Mesendoderm (in vitro differentiated cells): ENCODE measurements at places on chromosomes 7 and 10.
A peak's percentile ranks its signal among the peaks of the same experiment; 100 is the strongest.

- no peak overlapping the region for H3K27ac ChIP-seq
- no peaks in the 10 kb centered on the region for H3K36me3 ChIP-seq
- H3K27me3 ChIP-seq, result no peaks in the 10 kb centered on the region
- H3K4me3 ChIP-seq, result no peak overlapping the region
- no peak for DNase-seq
- H3K4me1 ChIP-seq, result peaks cover 3% of the 10 kb centered on the region
Observed at GRCh38 chr7:116781584-116781983, 80.8 kb upstream of the CAPZA2 start.

- no peaks in the 10 kb centered on the region for H3K36me3 ChIP-seq
- no peaks in the 10 kb centered on the region for H3K4me1 ChIP-seq
- no peak overlapping the region for H3K4me3 ChIP-seq
Observed at GRCh38 chr7:30973791-30974604, 10.2 kb downstream of the GHRHR start.

GRCh38 chr10:65751218-65751617 lies 1174.6 kb upstream of the LRRTM3 start:
- no peaks in the 10 kb centered on the region for H3K4me1 ChIP-seq
- no peaks in the 10 kb centered on the region for H3K36me3 ChIP-seq
- H3K27ac ChIP-seq, result no peak overlapping the region
- H3K4me3 ChIP-seq, result no peak overlapping the region
- no peaks in the 10 kb centered on the region for H3K27me3 ChIP-seq

DNA sequence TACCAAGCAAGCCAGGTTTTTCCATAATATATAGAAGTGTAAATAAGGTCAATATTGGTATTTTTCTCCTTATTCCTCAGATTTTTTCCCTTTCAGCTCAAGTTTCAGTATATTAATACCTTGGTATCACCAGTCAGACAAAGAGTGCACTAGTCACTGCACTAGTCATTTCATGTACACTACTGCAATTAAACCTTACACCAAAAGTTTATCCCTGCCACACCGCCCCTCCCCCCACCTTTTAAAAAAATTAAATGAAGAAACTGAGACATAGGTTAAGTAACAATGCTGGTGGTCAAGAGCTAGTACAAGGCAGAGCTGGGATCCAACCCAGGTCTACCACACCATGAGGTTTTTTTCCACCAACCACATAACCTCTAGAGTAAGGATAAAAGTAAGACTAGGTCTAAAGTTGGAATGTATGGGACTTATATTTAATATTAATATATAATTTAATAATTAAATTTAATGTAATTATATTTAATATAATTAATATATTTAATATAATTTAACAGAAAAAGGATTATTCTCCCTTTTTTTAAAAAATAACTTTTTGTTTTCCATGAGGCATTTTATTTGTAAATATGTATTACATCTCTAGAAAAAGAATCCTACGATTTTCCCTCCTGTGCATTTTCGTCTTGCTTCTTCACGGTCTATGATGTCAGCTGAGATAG lies 68.5 kb downstream of the NT5C2 start:
- no peaks in the 10 kb centered on the region for H3K27me3 ChIP-seq
- no peak overlapping the region for H3K4me3 ChIP-seq
- DNase-seq, result no peak
- H3K4me1 ChIP-seq, result peaks cover 2% of the 10 kb centered on the region
- no peaks in the 10 kb centered on the region for H3K36me3 ChIP-seq

DNA sequence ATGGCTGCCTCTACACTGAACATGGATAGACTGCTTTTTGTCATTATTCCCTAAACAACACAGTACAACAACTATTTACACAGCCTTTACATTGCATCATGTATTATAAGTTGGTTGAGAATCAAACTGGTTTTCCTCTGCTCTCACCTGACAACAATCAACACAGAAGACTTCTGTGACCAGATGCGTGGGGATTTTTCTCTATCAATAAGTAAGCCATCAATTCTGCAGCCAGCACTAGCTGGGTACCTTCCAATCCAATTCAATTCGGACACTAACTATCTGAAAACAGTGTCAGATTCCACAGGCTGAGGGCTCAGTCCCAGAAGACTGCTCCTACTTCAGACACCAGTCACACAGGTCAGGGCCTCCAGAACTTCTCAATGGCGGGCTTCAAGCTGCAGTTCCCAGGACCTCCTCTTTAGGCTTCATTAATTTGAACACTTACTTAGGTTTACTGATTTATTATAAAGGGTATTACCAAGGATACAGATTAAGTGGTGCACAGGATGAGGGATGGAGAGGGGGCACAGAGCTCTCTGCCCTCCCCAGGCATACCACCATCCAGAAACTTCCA lies 36.4 kb upstream of the ASL start:
- no peaks in the 10 kb centered on the region for H3K36me3 ChIP-seq
- no peak overlapping the region for H3K27ac ChIP-seq
- no peak overlapping the region for H3K4me3 ChIP-seq
- DNase-seq, result no peak

DNA sequence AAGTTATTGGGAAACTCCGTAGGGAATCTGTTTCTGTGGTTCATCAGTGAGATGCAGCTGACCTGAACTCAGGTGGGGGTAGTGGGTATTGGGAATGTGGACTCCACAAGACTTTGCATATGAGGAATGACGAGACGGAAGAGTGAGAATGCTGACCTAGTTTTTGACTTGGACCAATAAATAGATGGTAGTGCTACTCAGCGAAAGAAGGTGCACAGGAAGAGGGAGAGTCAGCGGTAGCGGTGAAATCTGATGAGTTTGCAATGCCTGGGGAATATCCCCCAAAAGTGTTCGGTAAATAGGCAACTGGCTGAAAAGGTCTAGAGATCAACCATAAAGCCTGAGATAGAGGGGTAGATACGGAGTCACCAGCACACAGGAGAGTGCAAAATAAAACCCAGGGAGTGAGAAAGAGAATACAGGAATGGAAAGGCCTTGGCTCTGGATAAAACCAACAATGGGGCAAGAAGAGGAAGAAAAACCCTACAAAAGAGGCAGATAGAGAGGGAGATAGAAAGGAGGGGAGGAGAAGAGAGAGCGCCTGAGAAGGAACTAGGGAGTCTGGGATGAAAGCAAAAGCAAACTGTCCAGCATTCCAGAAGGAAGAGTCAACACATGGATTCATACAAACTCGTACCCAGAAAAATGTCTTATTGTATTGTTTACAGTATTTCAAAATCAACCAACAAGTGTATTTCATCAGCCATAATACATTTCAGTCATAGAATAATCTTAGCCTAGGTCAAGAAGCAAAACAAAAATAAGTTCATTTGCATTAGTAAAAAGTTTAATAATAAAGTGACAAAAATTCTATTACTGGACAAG lies 5.4 kb downstream of the ARHGAP21 start:
- no peak for DNase-seq
- H3K4me1 ChIP-seq, result peaks cover 13% of the 10 kb centered on the region
- H3K27me3 ChIP-seq, result no peaks in the 10 kb centered on the region
- no peak overlapping the region for H3K27ac ChIP-seq
- H3K4me3 ChIP-seq, result no peak overlapping the region

- H3K36me3 ChIP-seq, result no peaks in the 10 kb centered on the region
- no peak overlapping the region for H3K27ac ChIP-seq
- no peaks in the 10 kb centered on the region for H3K27me3 ChIP-seq
Observed at GRCh38 chr7:12769444-12769843, 82.0 kb downstream of the ARL4A start.

DNA sequence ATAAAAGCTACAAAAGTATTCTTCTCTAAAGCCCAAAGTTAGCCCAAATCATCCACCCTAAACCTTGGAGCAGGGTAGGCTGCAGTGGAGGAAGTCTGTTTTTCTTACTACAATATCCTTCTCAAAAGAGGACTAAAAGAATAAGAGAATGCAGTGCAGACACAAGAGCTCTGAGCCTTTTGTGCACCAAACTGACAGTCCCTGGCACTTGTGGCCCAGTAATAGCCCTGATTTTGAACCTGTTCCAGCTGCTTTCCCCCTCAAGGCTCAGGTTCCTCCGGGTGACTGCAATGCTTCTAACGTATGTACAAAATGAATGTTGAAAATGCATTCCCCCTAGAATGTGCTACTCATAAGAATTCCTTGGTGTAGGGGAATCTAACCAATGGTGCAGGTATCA lies 154.4 kb downstream of the JAZF1 start:
- H3K27me3 ChIP-seq, result no peaks in the 10 kb centered on the region
- no peaks in the 10 kb centered on the region for H3K4me1 ChIP-seq
- no peaks in the 10 kb centered on the region for H3K36me3 ChIP-seq
- DNase-seq, result no peak
- H3K4me3 ChIP-seq, result no peak overlapping the region

- no peak within 1 kb of the TSS for H3K27ac ChIP-seq
- DNase-seq, result peak; percentile 50
Observed at GRCh38 chr10:99329304-99329553, at the start of gene CNNM1. Gene CNNM1 (plus strand): TSS chr10:99329356. CDS start chr10:99329388, 32 bp downstream.

DNA sequence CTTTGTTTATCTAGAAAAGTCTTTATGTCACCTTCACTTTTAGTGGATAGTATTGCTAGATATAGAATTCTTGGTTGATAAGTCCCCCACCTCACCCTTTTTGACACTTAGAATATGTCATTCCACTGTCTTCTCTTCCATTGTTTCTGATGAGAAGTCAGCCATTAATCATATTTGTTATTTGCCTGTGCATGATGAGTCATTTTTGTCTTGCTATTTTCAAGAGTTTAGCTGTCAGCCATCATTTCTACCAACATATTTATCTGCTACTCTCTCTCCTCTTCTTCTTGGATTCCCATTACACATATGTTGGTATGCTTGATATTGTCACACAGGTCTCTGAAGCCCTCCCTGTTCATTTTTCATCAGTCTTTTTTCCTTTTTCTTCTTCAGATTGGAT lies 160.8 kb upstream of the TCF7L2 start:
- no peak overlapping the region for H3K27ac ChIP-seq
- H3K4me3 ChIP-seq, result no peak overlapping the region
- DNase-seq, result no peak
- H3K27me3 ChIP-seq, result no peaks in the 10 kb centered on the region

DNA sequence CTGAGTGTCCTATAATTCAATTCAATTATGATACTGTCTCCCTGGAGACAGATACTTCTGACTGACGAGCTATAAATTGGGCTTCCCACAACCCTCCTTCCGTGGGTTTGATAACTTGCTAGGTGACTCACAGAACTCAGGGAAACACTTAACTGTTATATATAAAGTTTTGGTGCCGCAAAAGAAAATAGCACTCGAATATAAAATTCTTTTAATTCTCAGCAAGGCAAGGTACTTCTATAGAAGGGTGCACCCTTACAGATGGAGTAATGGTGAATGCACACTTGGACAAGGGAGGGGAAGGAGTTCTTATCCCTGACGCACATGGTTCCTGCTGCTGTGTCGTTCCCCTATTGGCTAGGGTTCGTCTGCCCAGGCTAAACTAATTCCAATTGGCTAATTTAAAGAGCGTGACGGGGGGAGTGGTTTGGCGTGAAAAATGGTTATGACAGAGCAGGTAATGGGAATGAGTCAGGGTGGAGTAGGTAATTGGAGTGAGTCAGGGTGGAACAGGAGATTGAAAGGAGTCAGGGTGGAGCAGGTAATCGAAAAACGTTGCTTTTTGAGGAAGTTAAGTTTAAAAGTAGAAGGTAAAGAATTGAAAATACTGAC lies 20.8 kb upstream of the GHITM start:
- no peak for DNase-seq
- H3K4me1 ChIP-seq, result no peaks in the 10 kb centered on the region
- H3K36me3 ChIP-seq, result no peaks in the 10 kb centered on the region
- no peak overlapping the region for H3K27ac ChIP-seq
- no peak overlapping the region for H3K4me3 ChIP-seq
- H3K27me3 ChIP-seq, result no peaks in the 10 kb centered on the region

DNA sequence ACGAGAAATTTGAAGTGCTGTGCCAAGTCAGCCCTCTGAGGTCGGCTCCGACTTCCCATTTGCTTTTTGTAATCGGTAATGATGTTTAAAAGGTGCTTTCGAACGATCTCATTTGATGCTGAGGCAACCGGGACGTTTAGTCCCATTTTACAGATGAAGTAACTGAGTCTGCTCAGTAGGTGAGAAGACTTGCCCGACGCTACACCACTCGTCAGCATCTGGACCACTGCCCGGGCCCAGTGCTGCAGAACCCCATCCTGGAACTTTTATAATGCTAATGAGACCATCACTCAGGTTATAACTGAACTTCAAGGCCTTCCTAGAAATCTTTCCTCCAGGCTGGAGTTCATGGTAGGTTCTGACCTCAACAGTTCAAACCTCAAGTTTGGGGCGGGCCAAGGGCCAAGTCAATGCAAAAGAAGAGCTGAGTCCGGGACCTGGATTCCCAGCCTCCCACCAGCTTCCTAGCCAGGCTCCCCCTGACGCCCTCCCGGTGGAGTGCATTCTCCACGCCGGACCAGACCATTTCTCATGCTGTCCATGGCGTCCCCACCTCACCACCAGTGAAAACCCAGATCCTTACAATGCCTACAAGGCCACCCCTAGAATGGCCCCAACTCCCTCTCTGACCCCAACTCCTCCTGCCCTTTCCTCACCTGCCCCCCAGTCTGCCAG lies 699 bp upstream of the PDLIM1 start:
- no peak overlapping the region for H3K27ac ChIP-seq
- no peaks in the 10 kb centered on the region for H3K27me3 ChIP-seq
- H3K4me3 ChIP-seq, result no peak overlapping the region
- DNase-seq, result no peak
- no peaks in the 10 kb centered on the region for H3K36me3 ChIP-seq
- peaks cover 12% of the 10 kb centered on the region for H3K4me1 ChIP-seq

DNA sequence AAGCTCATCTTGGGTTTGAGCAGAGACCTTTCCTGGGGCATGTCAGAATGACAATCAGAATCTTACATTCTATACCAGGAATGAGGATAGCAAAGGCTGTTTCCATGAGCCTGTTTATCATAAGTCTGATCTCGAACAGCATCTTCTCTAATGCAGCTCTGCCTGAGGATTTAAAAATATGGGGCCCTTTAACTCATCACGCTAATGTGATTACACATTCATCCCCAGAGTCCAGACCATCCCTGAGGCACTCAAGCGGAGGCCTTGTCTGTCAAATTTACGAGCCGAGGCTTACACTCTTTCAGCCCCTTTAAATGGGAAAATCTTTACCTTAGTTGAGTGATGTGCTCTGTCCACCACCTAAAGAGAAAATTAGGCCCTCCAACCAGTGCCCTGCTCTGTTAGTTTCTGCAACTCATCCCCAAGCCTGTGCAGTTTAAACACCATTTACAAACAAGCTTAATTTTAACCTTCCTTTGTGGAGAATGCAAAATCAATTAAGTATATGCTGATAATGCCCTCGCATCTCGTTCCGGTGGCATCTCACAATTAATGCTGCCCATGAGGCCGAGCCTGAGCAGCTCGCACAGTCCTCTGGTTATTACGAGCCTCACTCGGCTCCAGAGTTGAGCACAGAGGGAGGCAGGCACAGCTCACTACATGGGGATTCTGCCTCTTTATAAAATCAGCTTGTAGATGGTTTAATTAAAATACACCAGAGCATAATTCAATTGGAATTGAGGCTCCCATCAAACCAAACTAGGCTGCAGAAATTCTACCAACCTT lies 16.0 kb downstream of the CHST15 start:
- no peak overlapping the region for H3K4me3 ChIP-seq
- peaks cover 3% of the 10 kb centered on the region for H3K4me1 ChIP-seq
- DNase-seq, result no peak

- H3K27me3 ChIP-seq, result no peaks in the 10 kb centered on the region
- no peak for DNase-seq
- no peak overlapping the region for H3K27ac ChIP-seq
- H3K36me3 ChIP-seq, result no peaks in the 10 kb centered on the region
- H3K4me1 ChIP-seq, result peaks cover 2% of the 10 kb centered on the region
- H3K4me3 ChIP-seq, result no peak overlapping the region
Observed at GRCh38 chr10:114352653-114353298, 51.5 kb downstream of the AFAP1L2 start.

GRCh38 chr10:131758062-131758938 lies 142.5 kb upstream of the PPP2R2D start:
- H3K4me1 ChIP-seq, result peaks cover 10% of the 10 kb centered on the region
- no peak overlapping the region for H3K4me3 ChIP-seq
- H3K36me3 ChIP-seq, result no peaks in the 10 kb centered on the region
- no peaks in the 10 kb centered on the region for H3K27me3 ChIP-seq
